Stimulated activated CD4-positive, alpha-beta T cell treated with anti-CD3 and anti-CD28 coated beads, Interleukin-1b, Interleukin-23, amount 100 ng/mL, for 1 hour (primary cell): ENCODE measurements at places on chromosomes 6 and 20.

DNA sequence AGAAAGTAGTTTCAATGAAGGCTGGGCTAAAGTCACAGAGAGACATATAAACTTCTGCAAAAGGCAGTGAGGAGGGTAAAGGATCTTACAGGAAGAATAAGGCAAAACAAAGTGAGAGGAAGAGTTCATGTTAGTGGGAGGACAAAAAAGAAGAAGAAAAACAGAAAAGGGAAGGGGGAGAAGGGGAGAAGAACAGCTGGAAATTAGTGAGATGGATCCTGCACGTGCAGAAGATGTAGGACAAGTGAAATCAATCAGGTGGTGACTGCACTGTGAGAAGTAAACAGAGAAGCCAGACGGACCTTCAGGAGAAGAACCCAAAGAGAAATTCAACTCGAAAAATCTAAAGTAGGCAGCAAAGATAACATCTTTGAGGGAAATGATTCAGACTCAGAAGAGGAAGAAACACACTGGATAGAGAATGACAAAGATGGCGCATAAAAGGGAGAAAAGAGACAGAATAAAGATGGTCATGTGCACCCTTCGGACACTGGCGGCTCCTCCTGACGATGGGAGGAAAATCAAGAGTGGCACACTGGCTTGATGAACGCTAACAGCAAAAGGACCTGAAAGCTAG lies 105.9 kb downstream of the MYB start:
- no peak for DNase-seq

DNA sequence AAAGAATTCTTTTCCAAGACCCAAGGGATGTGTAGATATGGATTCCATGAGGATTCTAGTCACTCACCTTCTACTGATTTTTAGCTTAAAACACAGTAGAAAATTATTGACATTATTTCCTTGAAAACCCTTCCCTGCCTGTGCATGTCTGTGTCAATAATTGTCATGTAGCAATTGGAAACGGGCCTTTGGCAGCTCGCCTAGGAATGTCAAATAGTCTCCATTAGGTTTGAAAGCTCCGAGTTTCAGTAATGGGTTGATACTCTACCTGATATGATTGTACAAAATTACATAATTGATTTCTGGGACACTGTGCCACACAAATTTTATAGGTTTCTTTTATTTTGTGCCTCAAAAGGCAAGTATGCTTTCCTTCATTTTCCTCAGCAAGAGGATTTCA lies 515.2 kb upstream of the ARID1B start:
- no peak for DNase-seq

GRCh38 chr6:105606831-105607463 lies 204.1 kb upstream of the PREP start:
- DNase-seq: no peak

- DNase-seq: no peak
These were observed 72.9 kb downstream of the SNX5 start for GRCh38 chr20:17895641-17896171.

DNA sequence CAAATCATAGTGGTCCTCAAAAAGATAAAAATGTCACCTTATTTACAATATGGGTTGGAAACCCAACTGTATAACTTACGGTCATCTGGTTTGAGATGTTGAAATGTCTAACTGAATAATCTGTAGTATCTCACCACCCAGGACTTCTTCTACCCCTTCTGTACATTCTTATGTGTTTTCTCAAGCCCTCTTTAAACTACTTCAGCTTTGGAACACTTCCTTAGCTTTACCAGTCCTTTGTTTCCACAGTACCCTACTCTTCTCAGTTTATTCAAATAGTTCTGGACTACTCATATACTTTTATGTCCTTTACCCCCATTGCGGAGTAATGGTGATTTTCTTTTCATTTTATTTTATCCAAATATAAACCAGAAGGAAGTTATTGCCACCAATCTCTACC lies 128.6 kb upstream of the FOXO3 start:
- no peak for DNase-seq

DNA sequence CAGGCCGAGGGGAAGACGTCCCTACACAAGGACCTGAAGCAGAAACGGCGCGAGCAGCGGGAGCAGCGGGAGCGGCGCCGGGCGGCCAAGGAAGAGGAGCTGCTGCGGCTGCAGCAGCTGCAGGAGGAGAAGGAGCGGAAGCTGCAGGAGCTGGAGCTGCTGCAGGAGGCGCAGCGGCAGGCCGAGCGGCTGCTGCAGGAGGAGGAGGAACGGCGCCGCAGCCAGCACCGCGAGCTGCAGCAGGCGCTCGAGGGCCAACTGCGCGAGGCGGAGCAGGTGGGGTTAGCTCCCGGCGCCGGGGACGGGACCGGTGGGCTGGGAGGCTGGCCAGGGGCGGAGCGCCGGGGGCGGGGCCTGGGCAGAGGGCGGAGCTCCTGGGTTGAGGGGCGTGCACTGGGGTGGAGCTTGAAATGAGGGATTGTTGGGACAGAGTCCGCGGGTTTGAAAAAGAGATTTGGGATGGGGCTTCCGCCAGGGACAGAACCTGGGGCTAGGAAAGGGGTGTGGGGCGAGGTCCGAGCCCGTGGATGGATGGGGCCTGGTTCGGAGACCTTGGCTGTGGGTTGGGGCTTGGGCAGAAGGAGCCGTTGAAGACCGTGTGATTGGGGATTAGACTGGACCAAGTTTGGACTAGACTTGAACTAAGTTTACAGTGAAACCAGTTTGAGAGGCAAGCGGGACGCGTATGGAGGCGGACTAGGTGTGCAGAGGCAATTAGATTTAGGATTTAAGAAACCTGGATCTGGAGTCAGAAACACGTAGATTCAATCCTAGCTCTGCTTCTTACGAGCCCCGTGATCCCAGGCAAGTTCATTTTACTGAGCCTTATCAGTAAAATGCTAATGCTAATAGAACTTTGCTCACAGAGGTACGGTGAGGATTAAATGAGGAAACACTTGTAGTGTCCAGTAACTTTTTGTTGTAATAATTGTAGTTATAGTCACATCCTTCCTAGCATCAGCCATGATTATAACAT lies 20.9 kb downstream of the DEF6 start:
- no peak for DNase-seq

GRCh38 chr6:107459283-107460082 lies at the start of gene PDSS2:
Gene PDSS2, minus strand, starts transcription at chr6:107459564. Its CDS starts 279 bp downstream, at chr6:107459285.
- DNase-seq: peak; percentile 87
